LNCaP clone FGC (cell line): ENCODE measurements at places on chromosomes 3 and 15.

- no peak for DNase-seq
Observed at GRCh38 chr3:6803619-6804018, 57.3 kb upstream of the GRM7 start.

DNA sequence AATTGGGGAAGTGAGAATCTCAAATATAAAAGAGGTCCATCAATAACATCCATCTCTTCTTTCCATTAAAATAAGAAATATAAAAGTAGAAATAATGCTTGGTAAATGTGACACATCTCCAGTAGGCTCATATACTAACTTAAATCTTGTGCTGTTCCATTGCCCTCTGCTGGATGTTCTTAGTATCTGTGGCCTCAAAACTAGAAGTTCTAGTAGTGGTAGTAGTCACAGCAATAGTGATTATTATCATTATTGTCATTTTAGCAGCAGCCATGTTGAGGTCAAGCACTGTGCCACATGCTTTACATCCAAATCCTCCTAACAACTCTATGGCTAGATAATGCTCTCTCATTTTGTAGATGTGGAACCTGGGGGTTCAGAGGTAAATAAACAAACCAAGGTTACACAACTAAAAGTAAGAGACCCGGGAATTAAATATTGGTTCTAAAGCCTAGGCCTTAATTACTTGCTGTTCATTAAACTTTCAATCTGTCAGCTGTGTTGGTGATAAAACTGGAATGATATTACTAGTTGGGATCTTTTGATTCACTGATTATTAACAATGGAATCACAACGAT, 20.2 kb upstream of the BTLA start:
- peak; percentile 65 for DNase-seq

DNA sequence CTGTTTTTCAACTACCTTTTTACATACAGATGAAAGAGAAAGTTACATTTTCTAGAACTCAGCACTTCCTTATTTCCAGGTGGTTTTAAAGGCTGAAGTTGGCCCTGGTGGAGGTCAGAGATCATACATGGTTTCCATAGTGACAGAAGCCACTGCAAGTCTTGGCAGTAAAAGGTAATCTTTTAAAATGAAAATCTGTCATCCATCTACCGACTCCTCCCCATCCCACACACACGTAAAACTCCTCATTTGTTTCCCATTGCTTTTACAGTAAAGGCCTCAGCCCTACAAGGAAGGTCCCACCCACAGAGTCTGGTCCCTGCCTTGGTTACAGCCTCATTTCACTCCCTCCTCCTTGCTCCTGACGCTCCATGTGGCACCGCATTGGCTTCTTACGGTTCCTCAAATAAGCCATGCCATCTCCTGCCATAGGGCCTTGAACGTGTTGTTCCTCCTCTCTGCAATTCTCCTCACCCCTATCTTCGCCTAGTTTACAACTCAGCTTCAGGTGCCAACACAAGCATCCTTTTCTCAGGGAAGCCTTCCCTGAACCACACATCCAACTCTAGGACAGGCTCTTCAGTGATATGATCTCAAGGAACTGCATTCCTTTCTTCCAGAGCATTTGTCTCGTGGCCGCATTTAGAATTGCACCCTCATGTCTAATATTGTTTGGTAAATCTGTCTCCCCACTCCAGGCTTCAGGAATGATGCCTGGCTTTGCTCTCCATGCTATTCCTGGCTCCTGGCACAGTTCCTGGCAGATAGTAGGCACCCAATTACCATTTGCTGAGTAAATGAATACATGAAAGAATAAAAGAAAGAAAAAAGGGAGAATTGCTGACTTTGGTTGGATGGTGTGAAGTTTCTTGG, 2.6 kb downstream of the CYP19A1 start:
- DNase-seq, result no peak

DNA sequence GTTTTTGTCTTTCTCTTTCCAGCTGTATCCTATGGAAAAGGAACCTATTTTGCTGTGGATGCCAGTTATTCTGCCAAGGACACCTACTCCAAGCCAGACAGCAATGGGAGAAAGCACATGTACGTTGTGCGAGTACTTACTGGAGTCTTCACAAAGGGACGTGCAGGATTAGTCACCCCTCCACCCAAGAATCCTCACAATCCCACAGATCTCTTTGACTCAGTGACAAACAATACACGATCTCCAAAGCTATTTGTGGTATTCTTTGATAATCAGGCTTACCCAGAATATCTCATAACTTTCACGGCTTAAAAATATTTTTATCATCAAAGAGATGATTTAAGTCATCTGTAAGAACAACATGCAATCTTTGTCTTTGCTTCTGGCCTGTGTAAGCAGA, 44.9 kb upstream of the PARP14 start:
- DNase-seq, result no peak

GRCh38 chr3:108124337-108125152, 33.7 kb upstream of the CD47 start:
- no peak for DNase-seq
